ENCODE measurements at places on chromosomes 16 and 17.
A peak's percentile ranks its signal among the peaks of the same experiment; 100 is the strongest.

DNA sequence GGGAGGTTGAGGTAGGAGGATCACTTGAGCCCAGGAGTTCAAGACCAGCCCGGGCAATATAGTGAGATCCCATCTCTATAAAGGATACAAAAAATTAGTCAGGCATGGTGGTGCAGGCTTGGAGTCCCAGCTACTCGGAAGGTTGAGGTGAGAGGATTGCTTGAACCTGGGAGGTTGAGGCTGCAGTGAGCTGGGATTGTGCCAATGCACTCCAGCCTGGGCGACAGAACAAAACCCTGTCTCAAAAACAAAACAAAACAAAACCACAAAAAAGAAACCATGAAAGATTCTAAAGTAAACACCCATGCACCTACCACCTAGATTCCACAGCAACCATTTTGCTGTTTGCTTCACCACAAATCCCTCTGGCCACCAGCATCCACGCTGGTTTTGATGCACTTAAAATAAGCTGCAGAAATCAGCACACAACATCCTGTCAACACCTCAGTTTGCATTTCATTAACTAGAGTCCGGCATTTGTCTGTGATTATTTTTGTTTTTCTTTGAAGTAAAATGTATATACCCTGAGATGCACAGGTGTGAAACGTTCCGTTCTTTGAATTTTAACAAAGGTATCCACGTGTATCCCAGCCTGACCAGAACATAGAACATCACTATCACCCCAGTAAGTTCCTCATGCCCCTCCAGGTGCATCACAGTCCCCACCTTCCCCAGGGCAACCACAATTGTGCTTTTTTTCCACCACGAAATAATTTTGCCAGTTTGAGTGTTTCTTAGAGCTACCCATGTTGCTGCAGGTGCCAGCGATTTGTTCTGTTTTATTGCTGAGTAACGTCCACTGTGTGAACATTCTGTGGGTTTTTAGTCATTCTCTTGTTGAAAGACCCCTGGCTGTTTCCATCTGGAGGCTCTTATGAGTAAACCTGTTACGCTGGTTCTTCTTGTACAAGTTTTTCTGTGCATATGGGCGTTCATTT lies 191.5 kb downstream of the SEC14L1 start:
- no peak for DNase-seq

DNA sequence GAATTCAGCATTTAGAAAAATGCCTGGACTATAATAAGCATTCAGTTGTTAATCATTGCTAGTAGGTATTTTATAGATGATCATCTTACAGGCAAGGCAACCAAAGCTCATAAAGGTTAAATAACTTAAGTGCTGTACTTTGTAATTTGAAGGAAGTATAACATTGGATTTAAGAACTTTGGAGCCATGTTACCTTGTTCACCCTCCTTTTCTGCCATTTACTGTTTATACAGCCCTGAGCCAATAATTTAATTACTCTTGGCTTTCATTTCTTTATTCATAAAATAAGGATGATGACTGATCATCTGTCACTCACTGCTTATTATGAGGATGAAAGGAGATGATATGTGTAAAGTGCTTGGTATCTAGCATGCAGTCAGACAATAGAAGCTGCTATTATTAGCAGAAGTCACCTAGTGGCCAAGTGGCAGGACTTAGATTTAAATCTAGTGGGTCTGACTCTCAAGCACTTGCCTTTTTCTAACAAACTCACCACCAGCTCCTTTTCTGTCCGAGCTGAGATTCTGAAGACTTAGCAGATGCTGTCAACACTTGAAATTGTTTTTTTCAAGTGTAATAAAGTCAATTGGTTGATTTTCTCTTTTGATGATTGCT lies 18.3 kb upstream of the DDX52 start:
- DNase-seq, result no peak

- DNase-seq, result no peak
Observed at GRCh38 chr17:79948406-79948944, 87.2 kb downstream of the TBC1D16 start.

DNA sequence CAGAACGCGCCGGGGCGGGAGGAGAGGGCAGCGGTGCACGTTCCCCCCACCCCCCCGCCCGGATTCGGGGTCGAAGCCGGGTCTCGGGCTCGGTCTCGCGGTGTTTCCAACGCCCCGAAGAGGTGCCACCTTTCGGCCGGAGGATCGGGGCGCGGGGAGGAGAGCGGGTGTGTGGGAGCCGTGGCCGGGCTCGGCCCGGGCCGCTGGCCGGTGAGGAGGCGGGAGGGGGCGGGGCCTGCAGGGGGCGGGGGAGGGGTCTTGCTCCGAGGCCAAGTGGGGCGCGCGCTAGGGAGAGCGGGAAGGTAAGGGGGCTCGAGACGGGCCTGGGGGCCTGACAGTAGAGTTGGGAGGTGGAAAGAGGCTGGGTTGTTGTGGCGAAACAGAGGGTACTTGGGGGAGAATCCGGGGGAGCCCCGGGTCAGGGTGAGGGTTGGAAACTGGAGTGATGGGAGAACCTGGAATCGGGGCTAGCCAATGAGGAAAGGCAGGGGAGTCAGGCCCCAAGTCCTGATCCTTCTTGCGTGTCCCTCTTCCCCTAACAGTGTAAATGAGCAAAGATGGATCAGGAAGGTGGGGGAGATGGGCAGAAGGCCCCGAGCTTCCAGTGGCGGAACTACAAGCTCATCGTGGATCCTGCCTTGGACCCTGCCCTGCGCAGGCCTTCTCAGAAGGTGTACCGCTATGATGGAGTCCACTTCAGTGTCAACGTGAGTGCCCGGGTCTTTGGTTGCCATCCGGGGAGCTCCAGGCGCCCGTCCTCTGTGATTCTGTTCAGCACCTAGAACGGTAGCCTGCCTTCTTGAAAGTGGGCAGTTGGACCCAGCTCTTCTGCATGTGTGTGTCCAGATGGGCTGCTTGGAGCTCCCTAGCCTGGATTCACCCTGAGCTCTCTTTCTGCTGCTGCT lies 873 bp downstream of the SETD1A start:
- peak; percentile 41 for DNase-seq

- peak; percentile 28 for DNase-seq
Observed at GRCh38 chr17:63816669-63817068, 10.6 kb upstream of the PSMC5 start.
